ENCODE measurements at places on chromosomes 6 and 20.

DNA sequence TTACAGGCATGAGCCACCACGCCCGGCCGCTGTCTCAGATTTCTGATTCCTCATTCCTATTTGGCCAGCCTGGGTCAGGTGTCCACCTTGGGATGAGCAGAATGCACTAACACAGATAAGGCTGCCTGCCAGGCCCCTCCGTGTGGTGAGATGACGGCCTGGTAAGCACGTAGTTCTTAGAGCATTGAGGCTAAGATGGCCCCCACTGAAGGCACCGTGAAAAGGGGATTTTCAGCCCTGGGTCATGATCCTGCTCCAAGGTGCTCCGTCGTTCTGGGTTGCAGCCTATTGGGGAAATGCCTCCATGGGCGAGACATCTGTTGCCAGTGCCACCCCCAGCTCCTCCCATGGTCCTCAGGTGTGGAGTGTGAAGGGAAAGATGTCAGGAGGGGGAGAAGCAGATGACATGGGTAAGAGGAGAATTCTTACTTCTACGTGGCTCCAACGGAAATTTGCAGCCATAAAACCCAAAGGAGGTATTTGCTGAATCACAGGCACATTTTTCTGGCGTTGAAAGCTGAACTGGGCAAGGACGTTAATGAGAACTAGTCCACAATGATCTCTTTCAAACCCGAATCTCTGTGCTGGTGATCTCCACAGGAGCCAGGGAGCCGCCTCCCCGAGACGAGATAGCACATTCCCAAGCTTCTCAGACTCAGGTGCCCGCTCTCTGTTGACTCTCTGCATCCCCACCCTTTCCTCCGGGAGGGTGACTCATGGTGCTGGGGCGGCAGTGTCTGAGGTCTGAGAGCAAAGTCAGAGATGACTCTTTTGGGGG lies 34.0 kb upstream of the BMP6 start:
- H3K36me3 ChIP-seq, result no peaks in the 10 kb centered on the region
- DNase-seq, result peak; percentile 76
- H3K27ac ChIP-seq, result peak overlapping the region; percentile 97
- H3K4me1 ChIP-seq, result peaks cover 26% of the 10 kb centered on the region

- no peak overlapping the region for H3K27ac ChIP-seq
- H3K36me3 ChIP-seq, result no peaks in the 10 kb centered on the region
- no peaks in the 10 kb centered on the region for H3K4me1 ChIP-seq
- H3K27me3 ChIP-seq, result peaks cover 97% of the 10 kb centered on the region
- no peak for DNase-seq
Observed at GRCh38 chr20:59159493-59160376, 3.9 kb upstream of the ZNF831 start.

DNA sequence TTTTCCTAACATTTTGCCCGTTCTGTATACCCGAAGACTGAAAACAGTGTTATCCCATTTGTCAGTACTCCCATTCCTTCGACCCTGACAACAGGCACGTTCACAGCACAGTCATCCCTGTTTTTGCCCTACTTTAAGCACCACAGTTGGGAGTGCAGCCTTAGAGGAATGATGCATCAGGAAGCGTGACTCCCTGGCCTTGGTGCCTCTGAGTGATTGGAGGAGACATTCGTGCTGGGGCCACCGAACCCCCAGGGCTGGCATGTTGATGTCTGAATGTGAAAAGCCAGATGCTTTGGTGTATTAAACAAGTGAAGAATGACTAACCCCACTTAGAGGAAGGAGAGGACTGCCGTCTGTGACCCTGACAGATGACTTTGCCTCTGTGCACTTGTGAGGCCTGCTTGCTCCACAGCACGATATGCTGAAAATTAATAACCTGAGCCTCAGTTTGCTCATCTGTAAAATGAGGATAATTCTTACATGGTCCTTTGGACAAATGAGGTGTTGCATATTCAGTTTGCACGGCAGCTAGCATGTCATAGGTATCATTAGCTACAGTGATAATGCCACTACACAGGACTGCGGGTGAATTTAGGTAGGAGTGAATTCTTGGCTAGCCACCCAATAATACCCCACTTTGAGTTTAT lies 36.0 kb downstream of the STK35 start:
- H3K4me1 ChIP-seq, result peaks cover 22% of the 10 kb centered on the region
- no peaks in the 10 kb centered on the region for H3K36me3 ChIP-seq
- H3K4me3 ChIP-seq, result no peak overlapping the region
- DNase-seq, result no peak
- H3K27me3 ChIP-seq, result no peaks in the 10 kb centered on the region

GRCh38 chr6:30768634-30769087 lies 24.3 kb upstream of the IER3 start:
- H3K27ac ChIP-seq, result peak overlapping the region; percentile 94
- H3K27me3 ChIP-seq, result no peaks in the 10 kb centered on the region
- H3K4me1 ChIP-seq, result peaks cover 62% of the 10 kb centered on the region
- peak overlapping the region; percentile 41 for H3K4me3 ChIP-seq
- no peak for DNase-seq

GRCh38 chr20:43923322-43923721 lies 8.7 kb downstream of the TOX2 start:
- no peak for DNase-seq
- no peak overlapping the region for H3K4me3 ChIP-seq
